Diencephalon (tissue), 1 donor: ENCODE measurements at places on chromosomes 16 and 17. TPM values are rescaled to one million over a fixed set of nuclear protein-coding genes. Genes with fewer than 3 reads are reported as not detected.

Gene TNFRSF17
- 3.9 TPM for total RNA-seq

Gene ZFP3
- 15.7 TPM for total RNA-seq

Gene HOXB4
- total RNA-seq = not detected

Gene C16orf74
- 1.8 TPM for total RNA-seq

Gene TRPV2
- 11.1 TPM for total RNA-seq

Gene GDPD3
- 0.46 TPM for total RNA-seq

Gene CD19
- 0.23 TPM for total RNA-seq

Gene DHRS7B
- 15.2 TPM for total RNA-seq

Gene PIGW
- total RNA-seq = 9.9 TPM

Gene AKAP1
- 29.8 TPM for total RNA-seq

Gene CMTM4
- 88.8 TPM for total RNA-seq

Gene POLG2
- 12.2 TPM for total RNA-seq

Gene PRMT7
- 50.3 TPM for total RNA-seq

Gene MAP2K3
- 5.1 TPM for total RNA-seq

Gene CTRL
- 1.8 TPM for total RNA-seq

Gene KRT25
- not detected for total RNA-seq

Gene SPAG5
- 9.7 TPM for total RNA-seq

Gene BEAN1
- total RNA-seq = 6.5 TPM

Gene TEX14
- total RNA-seq = 0.69 TPM

Gene EPOP
- 0.92 TPM for total RNA-seq

Gene CDH8
- total RNA-seq = 248 TPM

Gene IGFALS
- not detected for total RNA-seq

Gene GJD3
- total RNA-seq = not detected

Gene ANKFN1
- total RNA-seq = 16.6 TPM

Gene LGALS9B
- total RNA-seq = not detected

Gene TBC1D3K
- not detected for total RNA-seq

Gene TBC1D3C
- total RNA-seq = 1.4 TPM

Gene KRT33B
- total RNA-seq = not detected

Gene RGS9
- 35.5 TPM for total RNA-seq

Gene CNGB1
- 21.9 TPM for total RNA-seq

Gene OMG
- 45.4 TPM for total RNA-seq

Gene PSMD12
- total RNA-seq = 71.3 TPM

Gene CACNG3
- 2.5 TPM for total RNA-seq

Gene EIF1
- 114 TPM for total RNA-seq

Gene KLHL10
- not detected for total RNA-seq

Gene SLC47A1
- total RNA-seq = 0.92 TPM

Gene SMPD3
- 69.0 TPM for total RNA-seq

Gene CLDN6
- total RNA-seq = 1.2 TPM

Gene ATP2A1
- total RNA-seq = 0.23 TPM

Gene CLEC19A
- total RNA-seq = 2.8 TPM

Gene GAST
- total RNA-seq = not detected

Gene FNDC8
- not detected for total RNA-seq

Gene KCNJ12
- 6.0 TPM for total RNA-seq

Gene CCL7
- not detected for total RNA-seq

Gene PCYT2
- 28.8 TPM for total RNA-seq

Gene PRSS22
- total RNA-seq = not detected

Gene PAGR1
- total RNA-seq = 10.6 TPM

Gene CCL16
- total RNA-seq = not detected

Gene TMEM235
- total RNA-seq = not detected

Gene PRSS33
- total RNA-seq = not detected

Gene SLC38A7
- 24.7 TPM for total RNA-seq
